Cerebellar cortex (tissue), 1 donor: ENCODE measurements at places on chromosomes 3 and 15.

GRCh38 chr15:87849181-87849580 is 407.4 kb downstream of the NTRK3 start:
- DNase-seq, result no peak

- no peak for DNase-seq
Observed at GRCh38 chr15:38745126-38745525, 180.5 kb upstream of the RASGRP1 start.

DNA sequence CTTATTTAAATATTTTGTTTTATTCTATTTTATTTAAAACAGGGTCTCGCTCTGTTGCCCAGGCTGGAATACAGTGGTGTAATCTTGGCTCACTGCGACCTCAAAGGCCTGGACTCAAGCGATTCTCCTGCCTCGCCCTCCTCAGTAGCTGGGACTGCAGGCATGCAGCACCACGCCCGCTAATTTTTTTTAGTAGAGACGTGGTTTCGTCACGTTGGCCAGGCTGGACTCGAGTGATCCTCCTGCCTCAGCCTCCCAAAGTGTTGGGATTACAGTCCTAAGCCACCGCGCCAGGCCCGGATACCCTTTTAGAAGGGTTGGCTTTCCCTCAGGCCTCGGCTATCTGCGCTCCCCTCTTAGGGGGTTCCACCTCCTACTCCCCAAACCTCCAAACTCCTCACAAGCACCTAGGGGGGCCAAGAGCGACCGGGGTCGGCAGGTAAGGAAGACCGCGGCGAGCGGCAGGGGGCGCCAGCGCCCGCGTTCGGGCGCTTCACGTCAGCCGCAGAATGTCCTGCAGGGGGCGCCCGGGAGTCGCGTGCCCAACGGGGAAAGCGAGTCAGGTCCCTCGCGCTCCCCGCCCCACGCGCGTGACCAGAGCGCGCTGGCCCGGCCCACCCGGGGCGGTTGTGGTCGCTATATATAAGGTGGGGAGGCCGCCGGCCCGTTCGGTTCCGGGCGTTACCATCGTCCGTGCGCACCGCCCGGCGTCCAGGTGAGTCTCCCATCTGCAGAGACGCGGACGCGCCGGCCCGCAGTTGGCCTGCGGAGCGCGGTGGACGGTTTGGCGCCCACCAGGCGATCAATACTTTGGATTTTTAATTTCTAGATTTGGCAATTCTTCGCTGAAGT is 51.8 kb upstream of the GATM start:
- no peak for DNase-seq

GRCh38 chr3:126914226-126914625 is 68.7 kb upstream of the PLXNA1 start:
- DNase-seq, result peak; percentile 68

DNA sequence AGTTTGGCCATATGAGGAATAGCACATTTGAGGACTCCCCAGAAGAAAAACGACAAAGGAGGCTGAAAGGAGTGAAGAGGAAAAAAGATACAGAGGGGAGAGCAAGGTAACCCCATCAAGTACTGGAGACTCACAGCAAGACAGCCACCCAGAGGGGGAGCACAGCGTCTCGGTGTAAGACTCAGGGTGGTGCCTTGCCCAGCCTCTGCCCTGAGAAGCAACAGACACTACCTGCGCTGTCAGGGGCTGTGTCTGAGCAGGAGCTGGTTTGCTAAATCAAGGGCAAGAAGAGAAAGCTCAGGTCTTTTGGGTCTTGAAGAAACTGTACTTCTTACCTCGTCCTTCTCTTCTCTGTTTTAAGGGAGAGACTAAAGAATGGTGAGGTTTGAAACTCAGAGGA is 27.9 kb downstream of the FBXO45 start:
- DNase-seq, result no peak

GRCh38 chr3:159989973-159990846 is 1.6 kb downstream of the IL12A start:
- DNase-seq, result no peak

DNA sequence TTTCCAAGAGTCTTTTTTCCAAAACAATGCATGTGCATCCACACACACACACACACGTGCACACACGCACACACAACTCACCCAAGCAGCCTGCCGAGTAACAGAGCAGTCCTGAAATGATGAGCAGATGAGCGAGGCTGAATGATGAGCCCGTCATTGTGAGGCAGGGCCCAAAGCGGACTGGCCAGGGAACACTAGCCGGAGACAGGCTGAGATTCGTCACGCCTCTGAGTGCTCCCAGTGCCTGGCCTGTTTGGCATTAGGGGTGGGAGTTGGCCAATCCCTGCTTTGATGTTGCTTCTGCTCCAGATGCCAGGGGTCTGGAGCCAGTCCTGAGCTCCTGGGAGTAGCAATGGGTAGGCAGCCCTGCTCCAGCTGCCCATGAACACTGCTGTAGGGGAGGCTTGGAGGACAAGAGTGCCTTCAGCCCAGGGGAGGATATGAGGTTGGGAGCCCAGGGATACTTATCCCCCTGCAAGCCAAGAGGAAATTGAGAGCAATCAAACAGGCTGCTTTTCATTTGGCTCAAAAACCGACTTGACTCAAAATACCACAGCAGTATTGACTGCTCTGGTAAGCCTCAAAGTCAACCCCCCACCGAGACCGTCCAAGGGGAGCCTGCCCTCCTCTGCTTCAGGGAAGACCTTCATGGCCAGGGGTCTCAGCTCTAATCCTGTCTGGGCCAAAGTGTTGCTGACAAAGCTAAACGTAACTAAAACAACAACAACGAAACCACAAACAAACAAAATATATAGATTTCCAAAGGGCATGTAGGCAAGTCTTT is 22.9 kb downstream of the COLQ start:
- no peak for DNase-seq

DNA sequence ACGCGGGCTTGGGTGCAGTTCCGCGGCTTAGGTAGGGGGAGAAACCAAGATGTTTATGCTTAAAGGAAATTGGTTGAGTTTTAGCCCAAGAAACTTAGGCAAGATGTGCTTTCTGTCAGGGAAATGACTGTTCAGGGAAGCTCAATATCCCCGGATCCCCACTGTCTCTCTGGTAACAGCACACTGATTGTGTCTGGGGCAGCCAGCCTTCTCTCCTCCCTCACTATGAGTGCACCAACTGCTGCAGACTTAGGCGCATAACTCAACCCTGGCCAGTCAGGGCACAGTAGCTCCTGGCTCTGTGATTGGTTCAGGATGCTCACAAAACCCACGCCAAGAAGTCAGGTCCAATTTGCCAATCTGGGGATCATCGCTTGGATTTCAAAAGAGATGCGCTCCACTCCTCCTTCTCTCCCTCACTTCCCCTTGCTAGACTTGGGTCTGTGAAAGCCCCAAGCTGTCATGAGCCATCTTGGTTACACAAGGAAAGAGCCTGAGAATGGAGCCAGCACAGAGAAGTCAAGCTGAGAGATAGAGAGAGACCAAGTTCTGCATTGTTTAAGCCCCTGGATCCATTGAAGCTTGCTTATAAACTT is 42.5 kb upstream of the CACNA2D3 start:
- no peak for DNase-seq

GRCh38 chr3:31705736-31706135 is 173.0 kb downstream of the STT3B start:
- DNase-seq, result no peak

GRCh38 chr3:138188013-138188730 is 1.1 kb downstream of the ARMC8 start:
- no peak for DNase-seq

- DNase-seq, result peak; percentile 18
Observed at GRCh38 chr3:10010421-10010877, 15.8 kb upstream of the FANCD2 start.

GRCh38 chr3:159146392-159146791 is 344.5 kb downstream of the MFSD1 start:
- no peak for DNase-seq

- DNase-seq, result no peak
Observed at GRCh38 chr3:116927918-116928317, 218.3 kb downstream of the TUSC7 start.

GRCh38 chr3:63774781-63775180 is 44.3 kb upstream of the C3orf49 start:
- DNase-seq, result no peak

DNA sequence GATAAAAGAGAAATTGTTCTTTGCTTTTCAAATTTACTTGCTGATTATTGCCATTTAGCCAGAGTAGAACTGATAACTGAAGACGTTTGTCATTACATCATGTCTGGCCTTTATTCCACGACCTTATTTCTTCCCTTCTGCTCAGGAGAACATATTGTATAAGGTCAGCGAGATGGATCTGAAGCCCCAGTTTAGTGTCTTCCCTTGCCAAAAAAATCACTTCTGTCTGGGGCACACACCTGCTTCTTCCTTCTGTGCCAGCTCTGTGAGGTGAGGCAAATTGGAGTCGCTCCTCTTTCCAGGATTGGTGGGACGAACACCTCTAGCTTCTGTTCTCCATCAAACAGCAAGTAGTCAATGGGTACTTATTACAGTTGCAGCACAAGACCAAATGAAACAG is 250.3 kb upstream of the CRBN start:
- DNase-seq, result peak; percentile 56

DNA sequence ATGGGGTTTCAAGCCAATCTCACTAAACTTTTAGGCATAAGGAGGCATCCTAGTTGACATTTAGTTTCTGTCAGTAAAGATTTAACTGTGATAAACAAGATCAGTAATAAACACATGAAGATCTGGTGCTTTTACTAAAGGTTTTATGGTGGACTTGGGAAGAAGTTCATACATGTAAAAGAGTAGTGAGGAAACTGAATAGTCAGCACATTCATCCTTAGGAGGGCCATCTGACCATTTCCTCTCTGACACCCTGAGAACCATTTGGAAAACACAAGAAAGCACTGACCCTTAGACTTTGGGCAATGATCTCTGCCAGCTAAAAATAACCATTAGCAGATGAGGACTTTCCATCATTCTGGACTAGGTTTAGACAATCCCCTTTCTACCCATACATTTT is 1040.9 kb downstream of the AGBL1 start:
- no peak for DNase-seq

DNA sequence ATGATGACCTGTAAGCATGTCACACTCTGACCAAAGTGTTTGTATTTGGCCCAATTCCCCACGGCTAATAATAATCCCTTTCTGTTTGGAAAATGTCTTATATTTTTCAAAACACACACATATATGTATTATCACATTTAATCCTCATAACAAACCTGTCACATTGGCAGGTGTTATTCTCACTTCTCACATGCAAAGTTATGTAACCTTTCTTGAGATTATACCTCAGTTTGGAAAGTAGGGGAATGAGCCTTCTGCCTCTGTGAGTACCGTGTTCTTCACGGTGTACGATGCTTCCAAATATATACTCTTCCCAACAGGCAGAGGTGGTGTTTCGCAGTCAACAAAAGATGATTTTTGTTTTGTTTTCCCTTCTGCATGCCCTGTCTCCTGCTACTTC is 205.6 kb downstream of the TP63 start:
- no peak for DNase-seq

DNA sequence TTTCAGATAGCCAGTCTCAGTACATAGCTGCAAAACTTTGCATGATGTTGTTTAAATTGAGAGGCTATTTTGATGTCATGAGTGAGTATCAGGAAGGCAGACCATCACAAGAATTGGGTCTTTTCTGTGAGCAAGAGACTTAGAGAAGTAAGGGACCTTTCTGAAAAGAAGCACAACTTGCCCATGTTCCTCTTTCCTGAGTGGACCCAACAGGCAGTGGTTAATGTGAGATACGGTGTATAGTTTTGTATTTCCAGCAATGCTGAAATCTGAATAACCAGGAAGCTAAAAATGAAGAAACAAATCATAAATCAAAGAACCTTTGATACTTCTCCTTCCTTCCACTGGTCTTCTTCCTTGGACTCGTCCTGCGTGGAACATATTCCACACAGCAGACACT is 25.1 kb downstream of the MCTP2 start:
- no peak for DNase-seq

- DNase-seq, result no peak
Observed at GRCh38 chr3:178538056-178538455, 1.8 kb downstream of the KCNMB2 start.
